CD4-positive, CD25-positive, alpha-beta regulatory T cell (primary cell): ENCODE measurements at places on chromosomes 2 and 18.
A peak's percentile ranks its signal among the peaks of the same experiment; 100 is the strongest.

GRCh38 chr18:1353025-1353424 lies 448.4 kb downstream of the ADCYAP1 start:
- no peak for DNase-seq

DNA sequence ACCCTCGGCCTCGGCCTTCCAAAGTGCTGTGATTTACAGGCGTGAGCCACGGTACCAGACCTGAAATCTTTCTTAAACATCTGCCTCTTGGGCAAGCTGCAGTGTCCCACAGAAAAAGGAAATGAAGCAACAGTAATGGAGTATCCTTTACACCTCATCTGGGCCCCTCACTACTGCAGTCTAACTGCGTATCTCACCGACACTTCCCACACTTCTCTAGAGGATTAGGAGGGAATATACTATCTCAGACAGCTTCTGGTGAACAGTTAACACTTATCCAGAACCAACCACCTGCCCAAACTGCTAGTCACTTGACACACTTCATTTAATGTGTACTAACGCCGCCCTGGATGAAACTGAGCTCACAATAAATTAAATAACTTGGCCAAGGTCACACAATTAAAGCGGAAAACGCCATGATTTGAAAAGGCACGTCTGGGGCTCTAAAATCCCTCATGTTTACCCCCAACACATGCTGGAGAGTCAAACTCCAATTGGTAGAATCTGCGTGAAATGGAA lies 993 bp downstream of the COX7A2L start:
- DNase-seq = peak; percentile 21

- DNase-seq = peak; percentile 99
Observed at GRCh38 chr2:73926493-73927327, at the start of gene DGUOK. Gene DGUOK, plus strand, starts transcription at chr2:73926880. Its CDS starts 31 bp downstream, at chr2:73926911.

- DNase-seq = no peak
Observed at GRCh38 chr2:157359628-157360027, 34.0 kb upstream of the ERMN start.

DNA sequence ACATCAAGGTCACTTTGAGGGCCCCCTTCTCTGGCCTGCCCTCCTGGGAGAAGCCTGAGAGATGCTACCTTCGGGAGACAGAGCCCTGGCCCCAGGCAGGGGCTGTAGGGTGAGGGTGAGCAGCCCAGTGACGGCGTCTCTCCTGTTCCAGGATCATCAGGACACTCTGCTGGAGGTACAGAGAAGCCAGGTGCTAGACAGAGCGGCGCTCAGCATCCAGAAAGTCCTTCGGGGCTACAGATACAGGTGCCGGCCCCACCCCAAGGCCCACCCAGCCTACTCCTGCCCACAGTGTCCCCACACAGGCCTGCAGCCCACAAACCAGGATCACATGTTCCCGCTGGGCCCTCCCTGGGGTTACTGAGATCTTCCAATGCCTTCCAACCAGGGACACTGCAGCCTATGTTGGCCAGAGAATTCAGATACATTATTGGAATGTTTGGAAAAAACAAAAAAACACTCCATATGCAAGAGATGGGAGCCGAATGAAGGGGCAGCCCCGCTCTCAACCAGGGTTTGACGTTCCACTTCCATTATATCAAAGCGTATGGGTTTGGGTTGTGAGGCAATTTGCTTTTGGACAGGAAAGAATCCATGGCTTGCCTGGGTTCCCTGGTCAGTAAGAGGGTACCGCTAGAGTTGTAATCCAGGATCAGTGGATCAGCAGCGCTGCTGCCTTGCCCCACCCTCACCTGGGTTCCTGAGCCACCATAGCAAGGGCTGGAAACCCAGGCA lies 49.5 kb upstream of the GPR17 start:
- no peak for DNase-seq

GRCh38 chr2:217593732-217594131 lies 409.1 kb downstream of the TNS1 start:
- DNase-seq = no peak

GRCh38 chr2:59223742-59224141 lies 982.6 kb upstream of the FANCL start:
- no peak for DNase-seq

DNA sequence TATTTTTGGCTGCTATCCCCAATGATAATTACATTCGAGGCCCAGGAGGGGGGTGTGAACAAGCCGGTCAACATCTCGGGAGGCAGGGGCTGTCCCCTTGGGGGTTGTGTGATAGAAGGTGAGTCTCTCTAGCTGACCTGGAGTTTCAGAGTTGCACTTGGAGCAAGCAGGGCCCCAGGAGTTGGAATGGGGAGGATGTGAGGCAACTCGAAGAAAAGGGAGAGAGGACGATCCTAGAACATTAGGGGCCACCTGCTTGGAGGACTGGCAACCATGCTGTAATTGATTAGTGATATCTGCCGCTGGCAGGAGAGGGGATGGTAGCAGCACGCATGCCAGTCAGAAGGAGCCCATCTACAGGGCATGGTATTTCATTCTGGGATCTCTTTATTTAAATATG lies 122.6 kb downstream of the CTIF start:
- DNase-seq = no peak

GRCh38 chr2:132422736-132423135 lies 6.1 kb downstream of the GPR39 start:
- DNase-seq = no peak

- DNase-seq = no peak
Observed at GRCh38 chr2:157261199-157261782, 3.8 kb downstream of the GALNT5 start.

GRCh38 chr18:33115917-33116316 lies 324.6 kb downstream of the CCDC178 start:
- DNase-seq = no peak

GRCh38 chr18:44245019-44245418 lies 435.7 kb upstream of the SETBP1 start:
- no peak for DNase-seq

- no peak for DNase-seq
Observed at GRCh38 chr2:151611351-151611750, 122.9 kb downstream of the NEB start.

GRCh38 chr2:157923598-157924217 lies 47.6 kb upstream of the ACVR1 start:
- DNase-seq = no peak

- no peak for DNase-seq
Observed at GRCh38 chr2:40256649-40257048, 195.2 kb downstream of the SLC8A1 start.

- no peak for DNase-seq
Observed at GRCh38 chr2:31556940-31557339, 23.8 kb downstream of the SRD5A2 start.

GRCh38 chr2:122634256-122634655 lies 878.8 kb downstream of the TSN start:
- DNase-seq = no peak

- no peak for DNase-seq
Observed at GRCh38 chr2:143347271-143347695, 218.1 kb downstream of the ARHGAP15 start.

DNA sequence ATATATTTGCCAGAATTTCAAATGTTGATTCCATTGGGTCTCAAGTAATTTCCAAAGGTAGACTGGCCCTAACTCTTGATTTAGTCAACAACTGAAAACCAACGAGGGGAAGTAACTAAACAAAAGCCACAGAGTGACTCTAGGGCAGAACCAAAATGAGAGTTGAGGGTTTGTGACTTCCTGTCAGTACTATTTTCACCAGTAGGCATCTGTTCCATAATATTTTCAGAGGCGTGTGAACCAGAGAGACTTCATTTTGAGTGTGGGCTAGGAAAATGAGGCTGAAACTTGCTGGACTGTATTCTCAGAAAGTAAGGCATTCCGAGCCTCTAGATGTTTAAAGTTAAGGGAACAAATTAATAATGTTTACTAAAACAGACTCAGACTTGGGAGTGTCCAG lies 70.6 kb downstream of the GDF7 start:
- no peak for DNase-seq

DNA sequence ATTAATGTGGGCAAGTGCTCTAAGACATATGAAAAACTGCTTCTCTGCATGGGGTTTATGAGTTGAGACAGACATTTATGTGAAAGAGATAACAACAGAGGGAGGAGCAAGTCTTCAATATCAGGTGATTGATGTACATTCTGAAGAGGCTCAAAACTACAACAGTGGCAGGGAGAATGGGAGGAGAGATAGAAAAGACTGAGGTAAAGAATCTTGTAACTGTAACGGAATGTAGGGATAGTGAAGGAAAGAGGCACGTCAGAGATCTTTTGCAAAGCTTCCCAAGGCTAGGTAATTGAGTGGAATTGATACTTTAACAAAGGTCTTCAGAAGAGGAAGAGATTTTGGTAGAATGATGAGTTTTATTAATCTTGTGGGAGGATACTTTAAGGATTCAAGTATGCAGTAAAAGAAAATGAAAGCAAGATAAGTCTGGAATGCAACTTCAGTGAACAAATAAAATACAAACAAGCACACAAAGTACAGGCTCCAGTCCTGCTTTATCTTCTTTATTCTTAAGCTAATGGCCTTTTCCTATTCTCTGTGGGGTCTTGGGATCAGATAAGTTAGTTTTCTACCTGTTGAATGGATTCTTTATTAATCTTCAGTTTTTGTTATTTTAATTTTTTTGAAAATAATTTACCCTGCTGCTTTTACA lies 15.0 kb downstream of the SMAD4 start:
- DNase-seq = no peak

GRCh38 chr18:43001821-43002220 lies 113.7 kb downstream of the RIT2 start:
- no peak for DNase-seq

DNA sequence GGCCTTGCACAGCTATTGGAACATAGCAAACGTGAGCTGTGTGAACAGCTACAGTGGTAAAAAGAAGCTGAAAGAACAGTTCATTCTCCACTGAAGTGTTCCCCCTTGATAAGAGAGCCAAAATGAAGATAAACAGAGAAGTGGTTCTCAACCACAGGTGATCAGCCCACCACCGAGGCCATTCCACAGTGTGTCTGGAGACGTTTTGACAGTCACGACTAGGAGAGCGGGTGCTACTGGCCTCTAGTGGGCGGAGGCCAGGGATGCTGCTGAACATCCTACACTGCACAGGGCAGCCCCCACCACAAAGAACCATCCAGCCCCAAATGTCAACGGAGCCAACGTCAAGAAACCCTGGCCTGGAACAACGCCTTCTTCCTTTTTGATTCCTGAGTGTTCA lies 38.4 kb downstream of the ADCY3 start:
- DNase-seq = no peak

- DNase-seq = no peak
Observed at GRCh38 chr18:58067601-58068000, 23.6 kb downstream of the NEDD4L start.

- DNase-seq = no peak
Observed at GRCh38 chr18:28108814-28109213, 68.1 kb downstream of the CDH2 start.

GRCh38 chr2:178899656-178900055 lies 92.4 kb upstream of the TTN start:
- no peak for DNase-seq

DNA sequence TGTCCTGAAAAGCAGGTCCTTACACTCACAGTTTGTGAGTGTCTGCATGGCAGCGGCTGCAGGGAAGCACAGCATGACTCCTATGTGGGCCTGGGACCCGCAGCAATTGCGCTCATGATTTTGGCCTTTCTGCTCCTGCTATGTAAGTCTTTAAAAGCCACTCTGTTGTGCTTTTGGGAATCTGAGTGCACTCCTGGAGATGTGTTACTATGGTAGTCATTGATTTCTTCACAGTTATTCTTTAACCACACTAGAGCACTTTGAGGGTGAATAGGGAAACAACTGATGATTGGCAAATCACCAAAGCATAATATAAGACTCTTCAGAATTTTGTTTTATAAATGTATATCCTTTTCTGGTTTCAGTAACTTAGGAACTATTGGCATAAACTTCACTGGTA lies 40.9 kb downstream of the DSG2 start:
- DNase-seq = no peak

DNA sequence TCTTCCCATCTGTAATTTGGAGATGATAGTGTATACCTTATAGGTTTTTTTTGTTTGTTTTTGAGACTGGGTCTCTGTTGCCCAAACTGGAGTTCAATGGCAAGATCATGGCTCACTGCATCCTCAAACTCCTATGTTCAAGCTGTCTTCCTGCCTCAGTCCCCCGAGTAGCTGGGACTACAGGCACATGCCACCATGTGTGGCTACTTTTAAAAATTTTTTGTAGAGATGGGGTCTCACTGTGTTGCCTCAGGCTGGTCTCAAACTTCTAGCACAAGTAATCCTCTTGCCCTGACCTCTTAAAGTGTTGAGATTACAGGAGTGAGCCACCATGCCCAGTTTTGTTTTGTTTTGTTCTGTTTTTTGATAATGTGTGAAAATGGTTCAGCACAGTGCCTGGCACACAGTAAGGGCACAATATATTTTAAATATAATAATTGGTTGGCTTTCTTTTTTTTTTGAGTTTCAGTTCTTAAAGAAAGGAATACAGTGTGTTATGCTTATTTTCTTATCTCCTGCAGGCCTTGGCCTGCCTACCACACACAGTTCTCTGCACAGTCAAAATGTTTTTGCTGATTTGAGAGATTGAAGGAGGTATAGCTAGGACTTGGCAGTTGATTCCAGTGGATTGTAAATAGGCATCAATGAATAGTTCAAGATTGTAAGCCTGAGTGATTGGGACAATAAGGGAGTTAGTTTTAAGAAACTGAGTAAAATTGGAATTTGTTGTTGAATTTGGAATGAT lies 6.1 kb downstream of the ACTR3 start:
- DNase-seq = no peak

DNA sequence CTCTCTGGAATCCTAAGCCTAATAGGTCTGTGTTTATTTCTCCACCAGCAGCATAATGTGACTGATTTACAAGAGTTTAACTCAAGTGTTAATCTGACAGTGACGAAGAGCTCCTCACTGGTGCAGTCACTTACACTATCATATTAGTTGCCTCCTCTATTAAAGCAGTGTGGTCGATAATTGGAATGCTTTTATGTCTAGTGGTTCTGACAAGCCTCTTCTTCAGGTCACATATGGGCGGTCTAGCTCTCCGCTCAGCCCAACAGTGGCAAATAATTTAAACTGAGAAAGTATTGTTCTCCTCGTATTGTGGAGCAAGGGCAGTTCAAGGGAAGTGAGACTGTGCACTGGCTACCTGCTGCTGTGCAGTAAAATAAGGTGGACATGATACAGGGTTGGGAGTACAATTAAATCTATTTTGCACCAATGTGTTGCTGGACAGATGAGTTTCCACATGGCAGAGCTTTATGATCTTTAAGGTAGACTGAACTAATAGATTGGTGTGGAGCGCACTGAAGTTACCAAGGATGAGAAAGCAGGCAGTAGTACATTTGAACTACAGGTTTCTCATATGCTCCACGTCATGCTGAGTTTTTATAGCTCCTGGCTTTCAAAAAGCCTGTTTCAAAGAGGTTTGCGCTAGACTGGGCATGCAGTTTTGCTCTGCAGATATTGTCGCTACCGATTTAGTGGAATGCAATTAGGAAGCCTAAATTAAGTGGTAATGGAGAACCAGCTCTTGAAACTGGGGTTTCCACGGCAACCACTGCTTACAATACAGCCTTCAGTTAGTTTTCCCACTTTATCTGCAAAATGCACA lies 151.7 kb upstream of the POU3F3 start:
- no peak for DNase-seq
